ENCODE measurements at places on chromosomes 2 and 18. TPM values are rescaled to one million over a fixed set of nuclear protein-coding genes. Genes with fewer than 3 reads are reported as not detected.

Gene MTCL1
- total RNA-seq: 0.40 TPM

Gene CD8B
- total RNA-seq: not detected

Gene UGT1A5
- total RNA-seq: not detected

Gene PPP1R1C
- not detected for total RNA-seq

Gene CDH19
- total RNA-seq: not detected

GRCh38 chr18:42929857-42930256 is 185.6 kb downstream of the RIT2 start:
- DNase-seq: no peak
- H3K27me3 ChIP-seq: no peaks in the 10 kb centered on the region
- H3K4me3 ChIP-seq: no peak overlapping the region
- H3K4me1 ChIP-seq: no peaks in the 10 kb centered on the region

- peak overlapping the region; percentile 75 for H3K27ac ChIP-seq
- DNase-seq: no peak
- peaks cover 31% of the 10 kb centered on the region for H3K4me1 ChIP-seq
- H3K4me3 ChIP-seq: peak overlapping the region; percentile 66
These were observed 118.4 kb downstream of the B3GNT2 start for GRCh38 chr2:62314291-62314690.

- H3K27me3 ChIP-seq: peaks cover 6% of the 10 kb centered on the region
- H3K4me1 ChIP-seq: no peaks in the 10 kb centered on the region
- no peaks in the 10 kb centered on the region for H3K36me3 ChIP-seq
These were observed 284.1 kb downstream of the IRS1 start for GRCh38 chr2:226515344-226516055.

Measured in activated CD4-positive, alpha-beta T cell treated with anti-CD3 and anti-CD28 coated beads, Interleukin-2, amount 10 ng/mL, durations not matched to agents 24 days and 14 days (primary cell).